NCI-H187 (cell line): ENCODE measurements at places on chromosomes 2 and 18.

GRCh38 chr18:25662272-25662671 is 310.3 kb upstream of the ZNF521 start:
- no peak for DNase-seq

DNA sequence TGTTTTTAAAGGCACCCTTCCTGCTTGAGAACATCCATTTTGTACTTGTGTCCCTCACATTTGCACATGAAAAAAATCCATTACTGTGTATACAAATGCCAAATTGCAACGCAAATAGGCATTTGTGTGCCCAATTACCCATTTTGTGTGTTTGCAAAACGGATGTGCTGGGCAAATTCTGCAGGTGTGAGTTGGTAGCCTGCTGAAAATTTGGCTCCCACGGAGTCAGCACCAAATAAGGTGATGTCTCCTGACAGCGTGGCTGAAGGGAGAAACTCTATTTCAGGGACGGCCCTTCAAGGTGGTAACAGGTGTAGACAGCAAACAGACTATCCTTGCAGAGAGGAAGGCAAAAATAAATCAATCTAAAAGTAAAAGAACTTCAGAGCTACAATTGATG is 661.1 kb downstream of the BCL11A start:
- no peak for DNase-seq

DNA sequence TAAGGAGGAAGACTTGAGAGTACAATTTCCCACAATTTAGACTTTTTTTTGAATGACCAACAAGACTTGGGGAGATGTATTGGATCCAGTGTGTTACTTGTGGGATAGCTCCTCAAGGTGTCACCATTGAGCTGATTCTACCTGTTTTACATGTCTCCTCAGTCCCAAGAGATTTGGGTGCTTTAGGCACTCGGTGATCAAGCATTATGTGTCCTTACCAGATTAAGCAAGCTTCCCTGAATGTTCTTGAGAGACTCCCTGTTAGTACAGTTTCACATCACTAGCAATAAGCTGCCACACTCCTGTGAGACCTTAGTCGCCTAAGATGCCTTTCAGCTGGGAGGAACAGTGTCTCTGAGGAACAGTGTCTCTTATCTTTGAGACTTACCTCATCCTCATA is 384.3 kb upstream of the SYT4 start:
- DNase-seq = no peak

- peak; percentile 6 for DNase-seq
Measured at GRCh38 chr18:71398531-71398930, 1109.7 kb downstream of the SOCS6 start.

GRCh38 chr2:14285812-14286211 is 346.7 kb upstream of the LRATD1 start:
- DNase-seq = no peak

DNA sequence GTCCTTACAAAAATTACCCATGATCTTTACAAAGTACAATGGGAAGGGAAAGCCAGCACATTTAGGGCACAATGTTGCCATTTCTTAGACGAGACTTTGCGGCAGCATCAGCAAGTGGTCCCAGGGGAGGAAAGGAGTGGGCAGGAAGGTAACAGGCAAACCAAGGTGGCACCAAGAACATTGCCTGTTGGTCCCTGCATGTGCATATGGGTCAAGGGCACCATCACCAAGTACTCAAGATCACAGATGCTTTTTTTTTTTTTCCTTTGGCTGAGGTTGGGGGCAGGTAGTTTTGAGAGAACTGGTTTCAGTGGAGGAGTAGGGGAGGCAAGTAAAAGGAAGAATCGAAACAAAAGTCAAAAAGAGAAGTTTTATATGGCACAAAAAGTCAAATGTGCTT is 752 bp upstream of the CYTIP start:
- no peak for DNase-seq

DNA sequence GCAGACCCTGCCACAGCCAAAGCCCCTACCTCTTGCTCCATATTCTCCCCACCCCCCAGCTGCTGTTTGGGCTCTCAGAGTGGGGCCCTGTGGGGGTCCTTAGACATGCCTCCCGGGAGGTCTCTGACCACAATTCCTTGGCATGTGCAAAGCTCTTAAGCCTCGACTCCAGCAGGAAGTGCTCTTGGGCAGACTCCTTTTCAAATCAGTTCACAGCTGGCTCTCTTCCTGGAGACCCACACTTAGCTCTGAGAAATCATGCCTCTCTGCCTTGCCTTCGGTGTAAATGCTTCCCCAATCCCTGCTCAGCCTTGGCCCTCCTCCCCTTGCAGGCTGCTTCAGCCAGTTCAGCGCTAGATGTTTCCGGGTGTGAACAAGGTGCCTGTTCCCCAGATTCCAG is 46.9 kb downstream of the NGEF start:
- DNase-seq = no peak
